ENCODE measurements at places on chromosomes 12 and 14. TPM values are rescaled to one million over a fixed set of nuclear protein-coding genes. Genes with fewer than 3 reads are reported as not detected.

The GAS2L3 gene
- total RNA-seq = 3.2 TPM

The TPPP2 gene
- total RNA-seq = 0.41 TPM

The SCARB1 gene
- 71.7 TPM for total RNA-seq

The SDS gene
- total RNA-seq = 0.94 TPM

The RDH16 gene
- total RNA-seq = 0.21 TPM

The GALNT16 gene
- 17.8 TPM for total RNA-seq

The KRT6B gene
- 0.19 TPM for total RNA-seq

The CCDC92 gene
- total RNA-seq = 25.8 TPM

- ATAC-seq = no peak
Observed at GRCh38 chr12:61524851-61525250, 735.4 kb upstream of the USP15 start.

- ATAC-seq = no peak
Observed at GRCh38 chr12:55036326-55037115, 16.7 kb downstream of the NEUROD4 start.

GRCh38 chr12:116244001-116244400 is 33.5 kb downstream of the MED13L start:
- no peak for ATAC-seq

DNA sequence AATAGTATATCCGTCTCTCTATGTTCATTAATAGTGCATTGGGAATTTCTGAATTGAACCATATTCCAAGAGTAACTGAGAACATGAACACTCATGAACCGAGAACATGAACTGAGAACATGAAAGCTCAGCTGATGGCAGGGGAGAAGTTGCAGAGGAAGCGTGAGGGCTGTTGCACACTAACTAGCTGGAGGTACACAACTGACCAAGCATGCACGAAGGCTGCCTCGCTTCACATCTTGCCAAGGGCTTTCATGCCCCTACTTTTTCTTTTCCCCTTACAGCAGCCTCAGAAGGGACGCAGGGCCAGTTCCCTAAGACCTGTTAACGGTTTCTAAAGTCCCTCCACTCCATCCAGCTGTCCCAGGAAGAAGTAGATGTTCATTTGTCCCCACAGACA is 4.3 kb downstream of the RNASE1 start:
- no peak for ATAC-seq

DNA sequence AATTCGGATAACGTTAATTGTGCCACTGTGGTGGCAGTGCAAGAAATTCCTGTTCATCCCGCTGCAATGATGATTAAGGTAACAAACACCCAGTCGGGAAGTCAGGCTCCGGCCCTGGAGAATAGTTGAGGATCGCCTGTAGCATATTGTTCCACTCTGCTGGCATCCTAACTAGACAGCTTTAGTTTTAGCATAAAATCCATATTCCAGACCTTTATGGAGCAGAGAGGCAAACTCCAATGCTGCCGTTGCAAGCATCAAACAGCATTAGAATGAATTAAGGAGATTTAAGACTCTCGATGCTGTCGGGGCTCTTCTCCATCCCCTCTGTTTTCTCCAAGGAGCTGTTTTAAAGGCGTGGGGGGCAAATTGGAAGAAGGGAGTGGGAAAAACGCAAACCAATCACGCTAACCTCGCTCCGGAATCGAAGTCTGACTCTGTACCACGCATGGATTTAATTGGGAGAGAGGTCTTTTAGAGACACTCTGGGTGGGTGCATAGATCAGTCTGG is 660.4 kb downstream of the VRK1 start:
- ATAC-seq = no peak

DNA sequence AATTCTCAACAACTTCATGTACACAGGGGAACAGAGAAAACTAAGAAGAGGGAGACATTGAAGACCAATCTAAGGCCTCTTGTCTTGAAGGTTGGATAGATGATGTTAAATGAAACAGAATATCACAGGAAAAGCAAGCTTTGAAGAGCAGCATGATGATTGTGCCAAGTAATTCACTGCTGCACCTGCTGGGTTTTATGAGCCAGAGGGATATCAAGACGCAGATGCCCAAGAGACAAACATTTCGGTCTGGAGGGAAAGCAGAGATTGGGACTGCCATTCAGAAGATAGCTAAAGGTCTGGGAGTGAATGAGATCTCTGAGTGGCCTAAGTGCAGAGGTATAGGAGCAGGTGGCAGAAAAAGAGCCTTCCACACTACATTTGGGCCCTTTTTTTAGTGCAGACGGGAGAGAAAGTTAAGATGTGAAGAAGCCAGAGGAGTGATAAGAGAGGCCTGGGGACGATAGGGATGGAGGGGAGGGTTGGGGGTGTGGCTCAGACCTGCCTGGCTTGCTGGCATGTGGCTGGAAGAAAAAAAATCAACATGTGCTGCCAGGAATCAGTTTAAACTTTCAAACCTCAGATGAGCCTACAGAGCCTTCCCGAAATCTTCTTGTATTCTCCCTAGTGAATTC is 200.6 kb downstream of the AEBP2 start:
- no peak for ATAC-seq

GRCh38 chr14:91599994-91600393 is 89.9 kb upstream of the PPP4R3A start:
- peak; percentile 49 for ATAC-seq

GRCh38 chr12:114967151-114967550 is 283.2 kb upstream of the TBX3 start:
- ATAC-seq = no peak

GRCh38 chr12:92075425-92075914 is 70.2 kb downstream of the BTG1 start:
- ATAC-seq = peak; percentile 84

DNA sequence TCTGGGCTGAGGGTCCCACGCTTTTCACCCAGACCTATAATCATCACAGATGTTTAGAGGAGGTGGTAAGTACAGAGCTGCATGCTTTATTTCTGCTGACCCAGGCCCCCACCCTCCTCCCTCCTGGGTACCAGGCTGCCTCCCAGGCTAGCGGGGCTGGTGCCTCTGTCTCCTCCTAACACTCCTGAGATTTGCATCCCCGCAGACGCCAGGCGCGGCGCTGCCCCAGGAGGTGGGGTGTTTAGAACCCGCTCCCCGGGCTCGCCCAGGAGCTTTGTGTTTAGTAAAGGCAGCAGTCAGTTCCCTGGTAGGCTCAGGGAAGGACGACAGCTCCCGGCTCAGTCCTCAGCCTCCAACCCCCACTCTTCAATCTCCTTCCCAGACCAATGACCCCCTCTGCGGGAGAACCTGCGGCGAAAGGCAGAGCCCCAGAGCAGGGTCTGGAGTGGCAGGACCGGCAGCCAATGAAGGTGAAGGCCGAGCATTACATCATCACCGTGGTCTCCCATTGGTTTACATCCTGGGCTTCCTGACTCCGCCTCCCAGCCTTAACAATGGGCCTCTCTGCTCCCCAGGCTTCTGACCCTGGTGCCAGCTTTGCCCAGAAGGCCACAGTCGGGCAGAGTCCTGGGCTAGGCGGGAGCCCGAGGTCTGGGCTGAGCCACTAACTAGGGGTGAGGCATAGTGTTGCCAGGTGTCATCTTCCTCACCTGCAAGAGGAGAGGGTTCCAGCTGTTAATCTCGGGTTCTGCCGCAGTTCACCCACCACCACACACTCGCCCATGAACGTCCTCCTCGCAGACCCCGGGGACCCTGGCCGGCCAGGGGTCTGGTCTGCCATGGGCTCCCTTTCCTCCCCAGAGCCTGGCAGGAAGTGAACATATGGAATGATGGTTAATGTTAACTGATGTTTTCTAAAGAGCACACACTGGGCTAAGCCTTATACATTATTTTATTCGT is 57.5 kb downstream of the CALM1 start:
- ATAC-seq = peak; percentile 98

GRCh38 chr14:34851395-34851794 is 23.8 kb downstream of the BAZ1A start:
- no peak for ATAC-seq

DNA sequence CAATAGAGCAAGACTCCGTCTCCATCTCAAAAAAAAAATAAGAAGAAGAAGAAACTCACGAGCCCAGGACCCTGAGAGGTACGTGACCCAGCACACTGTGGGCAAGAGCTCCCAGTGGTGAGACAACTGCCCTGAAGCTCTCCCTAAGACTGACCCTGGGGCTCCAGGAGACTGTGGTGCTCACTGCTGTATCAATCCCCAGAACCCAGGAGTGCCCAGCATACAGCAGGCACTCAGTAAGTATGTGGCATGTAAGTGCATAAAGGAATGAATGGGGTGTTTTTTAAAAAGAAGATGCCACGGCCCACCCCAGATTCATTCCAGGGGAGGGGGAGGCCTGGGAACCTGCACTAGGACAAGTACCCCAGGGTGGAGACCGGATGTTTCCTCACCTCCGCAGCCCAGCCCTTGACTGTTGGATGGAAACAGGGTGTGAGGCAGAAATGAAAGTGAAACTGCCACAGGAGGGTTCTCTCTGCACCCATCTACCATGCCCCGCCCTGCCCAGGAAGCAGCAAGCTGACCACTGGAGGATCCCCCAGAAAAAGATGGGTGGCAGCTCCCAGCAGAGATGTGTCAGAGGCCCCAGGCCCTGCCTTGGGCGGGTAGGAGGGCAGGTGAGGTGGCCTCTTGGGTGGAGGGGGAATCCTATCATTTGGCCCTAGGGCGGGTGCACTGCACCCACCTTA is 12.2 kb downstream of the ITPK1 start:
- ATAC-seq = no peak

GRCh38 chr12:28231248-28231647 is 41.0 kb downstream of the CCDC91 start:
- ATAC-seq = no peak

GRCh38 chr14:27410981-27411380 is 813.1 kb upstream of the NOVA1 start:
- ATAC-seq = no peak

DNA sequence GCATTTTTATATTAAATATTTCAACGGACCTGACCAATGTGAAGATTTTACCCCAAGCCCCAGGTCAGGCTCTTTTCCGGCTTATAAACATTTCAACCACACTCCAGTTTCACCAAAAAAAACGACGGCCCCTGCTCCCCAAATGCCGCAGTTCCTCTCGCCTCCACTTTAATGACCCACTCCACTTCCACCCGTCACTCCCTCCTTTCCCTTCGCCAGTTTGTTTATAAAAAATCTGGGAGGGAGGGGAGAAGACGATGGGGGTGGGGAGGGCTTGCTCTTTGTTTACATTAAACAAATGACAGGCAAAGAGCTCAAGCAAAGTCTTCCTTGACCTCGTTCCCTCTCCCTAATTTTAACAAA is 5.4 kb downstream of the SIX6 start:
- ATAC-seq = no peak

- no peak for ATAC-seq
Observed at GRCh38 chr12:15963271-15963670, 52.1 kb downstream of the DERA start.

- peak; percentile 16 for ATAC-seq
Observed at GRCh38 chr12:53179687-53180219, 769 bp upstream of the ZNF740 start.

DNA sequence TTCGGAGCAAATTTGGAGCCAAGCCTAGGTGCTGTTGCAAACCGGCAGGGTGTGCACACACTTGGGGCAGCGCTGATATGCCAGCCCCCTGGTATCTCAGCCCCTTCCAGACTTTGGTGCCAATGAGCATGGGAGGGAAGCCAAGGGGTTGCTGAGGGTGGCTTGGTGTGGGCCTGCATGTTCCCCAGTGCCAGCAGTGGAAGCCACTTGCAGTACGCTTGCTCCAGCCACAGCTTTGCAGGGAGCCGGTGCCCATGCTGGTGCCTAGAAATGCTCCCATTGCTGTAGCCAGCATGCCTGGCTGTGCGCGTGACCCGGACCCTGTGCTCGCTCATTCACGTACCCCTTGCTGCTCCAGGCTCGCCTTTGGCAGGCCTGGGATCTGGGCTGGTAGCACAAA is 67.1 kb upstream of the DNM1L start:
- no peak for ATAC-seq

- ATAC-seq = no peak
Observed at GRCh38 chr14:101228949-101229541, 325.5 kb upstream of the RTL1 start.

- ATAC-seq = no peak
Observed at GRCh38 chr12:26870491-26871419, 37.8 kb upstream of the ITPR2 start.

- no peak for ATAC-seq
Observed at GRCh38 chr14:96962337-96962736, 165.2 kb downstream of the VRK1 start.

- ATAC-seq = peak; percentile 63
Observed at GRCh38 chr14:100246809-100247428, 8.0 kb downstream of the YY1 start.

GRCh38 chr14:53193193-53193592 is 40.1 kb upstream of the DDHD1 start:
- no peak for ATAC-seq

Measured in motor neuron (in vitro differentiated cells).